ENCODE measurements at places on chromosomes 4 and X.
A peak's percentile ranks its signal among the peaks of the same experiment; 100 is the strongest.

DNA sequence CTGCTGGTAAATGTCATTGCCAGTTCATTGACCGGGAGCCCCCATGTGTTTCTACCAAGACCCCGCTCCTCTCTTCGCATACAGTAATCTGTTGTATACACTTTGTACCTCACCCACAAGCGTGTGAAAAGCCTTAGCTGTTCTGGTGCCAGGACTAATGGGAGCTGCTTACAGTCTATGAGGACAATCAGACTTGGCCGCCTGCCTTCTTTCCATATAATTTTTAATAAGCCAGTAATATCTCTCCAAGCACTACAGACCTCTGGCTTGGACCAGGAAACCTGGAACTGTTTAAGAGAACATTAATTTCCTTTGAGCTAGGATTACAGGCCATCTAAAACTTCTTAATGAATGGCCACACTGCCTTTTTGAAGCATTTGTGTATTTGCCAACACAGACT is 149.7 kb upstream of the MSX1 start:
- DNase-seq: no peak

DNA sequence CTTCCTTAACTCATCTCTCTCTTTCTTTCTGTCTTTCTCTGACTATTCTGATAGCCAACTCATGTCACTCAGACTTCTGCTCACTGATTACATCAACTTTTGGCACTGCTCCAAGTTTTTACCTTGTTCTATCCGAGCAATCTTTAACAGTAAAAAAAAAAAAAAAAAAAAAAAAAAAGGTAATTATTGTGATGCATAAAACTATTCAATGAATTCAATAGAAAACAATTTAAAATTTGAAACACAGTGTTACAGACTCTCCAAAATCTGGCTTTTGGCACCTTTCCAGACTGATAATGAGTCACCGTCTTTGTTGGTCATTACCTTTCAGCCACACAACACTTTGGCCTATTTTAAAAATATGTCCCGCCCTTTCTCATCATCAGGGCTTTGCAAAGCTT is 229.5 kb downstream of the GALNTL6 start:
- peak; percentile 22 for DNase-seq

GRCh38 chr4:85829276-85830051 is 354.5 kb downstream of the ARHGAP24 start:
- peak; percentile 28 for DNase-seq

- DNase-seq: peak; percentile 35
Observed at GRCh38 chrX:10098270-10098713, 58.5 kb upstream of the CLCN4 start.

DNA sequence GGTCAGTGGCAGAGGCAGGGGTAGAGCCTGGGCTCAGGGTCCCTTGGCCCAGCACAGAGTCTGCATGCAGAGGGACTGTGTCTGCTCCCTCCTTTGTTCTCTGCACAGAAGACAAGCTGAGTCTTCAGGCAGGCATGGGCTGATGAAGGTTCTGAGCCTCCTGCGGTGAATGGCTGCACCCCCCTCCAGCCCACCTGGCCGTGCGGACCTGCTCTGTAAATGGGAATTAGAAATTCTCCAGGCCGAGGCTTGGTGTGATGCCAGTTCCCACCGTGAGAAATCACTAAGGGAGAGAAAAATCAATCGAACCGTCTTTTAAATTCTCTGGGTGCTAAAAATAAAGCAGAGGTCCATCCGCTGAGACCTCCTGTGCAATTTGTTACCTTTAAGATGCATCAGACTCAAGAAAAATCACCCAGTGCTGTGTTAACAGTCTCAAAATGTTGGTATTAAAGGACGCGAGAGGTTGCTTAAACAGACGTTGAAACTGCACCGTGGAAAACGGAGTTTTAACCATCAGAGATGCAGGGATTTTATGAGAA is 96.0 kb downstream of the WFS1 start:
- DNase-seq: no peak

DNA sequence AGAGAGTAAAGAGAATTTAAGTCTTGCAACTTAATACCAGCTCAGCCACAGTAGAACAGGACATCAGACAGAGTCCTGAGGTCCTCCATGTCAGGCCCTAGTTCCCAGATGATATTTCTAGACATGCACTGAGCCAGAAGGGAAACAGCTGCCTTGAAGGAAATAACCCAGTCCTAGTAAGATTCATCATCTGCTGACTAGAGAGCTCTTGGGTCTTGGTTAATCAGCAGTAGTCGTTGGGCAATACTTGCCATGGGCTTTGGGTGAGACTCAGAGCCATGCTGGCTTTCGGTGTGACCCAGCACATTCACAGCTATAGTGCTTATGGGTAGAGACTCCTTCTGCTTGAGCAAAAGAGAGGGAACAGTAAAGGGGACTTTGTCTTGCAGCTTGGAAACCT is 379.1 kb downstream of the AR start:
- no peak for DNase-seq

DNA sequence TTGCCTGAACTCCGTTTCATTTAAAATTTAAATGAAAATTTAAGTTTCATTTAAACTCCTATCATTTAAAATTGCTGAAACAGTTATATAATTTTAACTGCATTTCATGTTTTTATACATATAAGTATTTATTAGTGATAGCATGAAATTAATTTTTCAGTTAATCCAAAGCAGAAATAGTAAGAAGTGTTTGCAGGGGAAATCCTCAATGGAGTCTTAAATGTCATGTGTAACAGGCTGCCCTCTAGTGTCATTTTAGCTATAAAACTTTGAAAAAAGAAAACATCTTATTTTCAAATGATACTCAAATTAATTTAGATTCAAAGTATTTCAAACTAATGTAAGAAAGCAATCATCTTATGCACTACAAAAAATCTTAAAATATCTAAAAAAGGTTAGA is 27.2 kb downstream of the TAPT1 start:
- peak; percentile 29 for DNase-seq

Measured in fibroblast of skin of right biceps (primary cell).